ENCODE measurements at places on chromosomes 13 and 19.

- DNase-seq, result no peak
These were observed 370.2 kb downstream of the KCTD12 start for GRCh38 chr13:76516013-76516412.

- no peak for DNase-seq
These were observed 220.3 kb downstream of the KLF12 start for GRCh38 chr13:73913751-73914518.

DNA sequence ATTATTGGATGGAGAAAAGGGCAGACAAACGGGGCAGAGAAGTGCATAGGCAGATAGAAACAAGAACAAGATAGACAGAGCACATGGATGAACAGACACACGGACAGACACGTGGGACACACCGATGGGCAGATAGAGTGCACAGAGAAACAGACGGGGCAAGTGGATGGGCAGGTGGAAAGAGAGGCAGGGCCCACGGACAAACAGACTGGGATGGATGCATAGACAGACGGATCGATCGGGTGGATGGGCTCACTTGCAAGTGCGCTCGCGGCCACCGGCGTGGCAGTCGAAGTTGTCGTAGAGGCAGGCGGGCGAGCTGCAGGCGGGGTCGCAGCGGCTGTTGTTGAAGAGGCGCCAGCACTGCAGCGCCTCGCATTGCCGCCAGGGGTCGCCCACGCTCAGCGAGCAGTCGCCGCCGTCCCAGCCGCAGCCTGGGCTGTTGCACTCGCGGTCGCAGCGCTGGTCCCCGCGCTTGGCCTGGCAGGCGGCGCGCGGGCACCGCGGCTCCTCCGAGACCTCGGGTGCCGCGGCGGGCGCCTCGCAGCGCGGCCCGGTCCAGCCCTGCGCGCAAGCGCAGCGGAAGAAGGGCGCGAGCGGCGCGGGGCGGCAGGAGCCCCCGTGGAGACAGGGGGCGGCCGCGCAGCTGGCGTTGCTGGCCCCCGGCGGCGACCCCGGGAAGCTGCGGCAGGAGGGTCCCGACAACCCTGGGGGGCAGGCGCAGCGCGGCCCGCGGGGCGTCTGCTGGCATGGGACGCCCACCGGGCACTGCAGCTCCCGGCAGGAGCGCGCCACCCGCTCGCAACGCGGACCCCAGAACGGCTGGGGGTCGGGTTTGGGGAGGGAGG is 23.3 kb downstream of the NOTCH3 start:
- peak; percentile 78 for DNase-seq

- DNase-seq, result peak; percentile 20
These were observed 7.3 kb downstream of the PPP6R1 start for GRCh38 chr19:55251341-55252081.

DNA sequence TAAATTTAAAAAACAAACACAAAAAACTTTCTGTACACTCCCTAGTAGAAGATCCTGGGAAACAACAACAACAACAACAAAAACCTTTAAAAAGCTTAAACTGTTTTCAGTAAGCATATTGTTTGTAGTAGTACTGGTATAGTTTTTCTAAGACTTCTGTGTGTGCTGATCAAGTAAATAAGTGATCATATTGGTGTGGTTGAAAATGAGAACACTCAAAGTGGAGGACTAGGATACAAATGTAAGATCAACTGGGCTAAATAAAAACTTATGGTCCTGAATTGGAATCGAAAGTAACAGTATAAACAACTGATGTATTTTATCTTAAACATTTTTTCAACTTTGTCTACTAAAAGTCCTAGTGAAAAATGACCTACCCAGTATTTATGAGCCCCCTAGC is 135.5 kb downstream of the FOXO1 start:
- DNase-seq, result no peak

DNA sequence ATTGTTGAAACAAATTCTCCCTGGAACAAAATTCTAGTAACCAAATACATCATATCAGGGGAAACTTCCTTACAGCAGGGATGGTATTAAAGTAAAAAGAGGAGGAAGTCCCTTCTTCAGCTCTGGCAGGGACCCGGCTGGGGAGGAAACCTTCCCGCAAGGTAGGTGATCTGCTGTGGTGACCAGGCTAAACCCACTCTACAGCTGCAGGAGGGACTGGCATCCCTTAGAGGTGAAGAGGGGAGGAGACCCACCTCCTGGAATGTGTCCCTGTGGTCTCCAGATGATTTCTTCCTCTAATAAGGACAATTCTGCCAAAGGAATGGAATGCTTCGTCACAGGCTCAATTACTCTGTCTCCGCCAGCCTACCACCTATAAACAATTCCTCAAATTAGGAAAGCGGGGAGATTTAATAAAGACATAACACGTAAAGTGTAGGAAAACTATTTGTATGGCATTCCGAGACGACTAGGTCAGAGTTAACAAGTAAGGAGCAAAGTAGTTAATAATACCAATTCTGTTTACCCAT is 637 bp upstream of the PDS5B start:
- DNase-seq, result no peak

GRCh38 chr19:55702131-55702627 is 27.2 kb downstream of the EPN1 start:
- DNase-seq, result no peak

DNA sequence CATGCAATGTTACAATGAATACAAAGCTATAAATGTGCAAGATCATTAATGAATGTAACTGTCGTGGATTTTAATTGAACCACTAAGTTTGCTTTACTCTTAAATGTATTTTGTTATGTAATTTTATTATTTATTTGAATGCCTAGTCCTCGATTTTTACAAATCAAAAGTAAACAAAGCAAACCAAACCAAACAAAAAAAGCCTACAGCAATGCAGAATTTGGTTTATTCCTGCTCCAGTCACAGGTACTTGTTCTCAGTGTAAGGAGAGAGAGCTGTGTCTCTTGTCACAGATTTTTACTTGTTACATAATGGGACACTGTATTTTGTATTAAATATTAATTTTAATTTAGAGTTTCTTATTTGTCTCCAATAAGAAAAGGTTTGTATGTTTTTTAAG is 584.3 kb upstream of the SLITRK6 start:
- no peak for DNase-seq

- no peak for DNase-seq
These were observed 55.5 kb downstream of the MYH14 start for GRCh38 chr19:50258918-50259372.

GRCh38 chr19:58518256-58519086 is 1.1 kb downstream of the ZBTB45 start:
- no peak for DNase-seq

GRCh38 chr13:98293570-98294142 is 116.6 kb upstream of the RNF113B start:
- no peak for DNase-seq

DNA sequence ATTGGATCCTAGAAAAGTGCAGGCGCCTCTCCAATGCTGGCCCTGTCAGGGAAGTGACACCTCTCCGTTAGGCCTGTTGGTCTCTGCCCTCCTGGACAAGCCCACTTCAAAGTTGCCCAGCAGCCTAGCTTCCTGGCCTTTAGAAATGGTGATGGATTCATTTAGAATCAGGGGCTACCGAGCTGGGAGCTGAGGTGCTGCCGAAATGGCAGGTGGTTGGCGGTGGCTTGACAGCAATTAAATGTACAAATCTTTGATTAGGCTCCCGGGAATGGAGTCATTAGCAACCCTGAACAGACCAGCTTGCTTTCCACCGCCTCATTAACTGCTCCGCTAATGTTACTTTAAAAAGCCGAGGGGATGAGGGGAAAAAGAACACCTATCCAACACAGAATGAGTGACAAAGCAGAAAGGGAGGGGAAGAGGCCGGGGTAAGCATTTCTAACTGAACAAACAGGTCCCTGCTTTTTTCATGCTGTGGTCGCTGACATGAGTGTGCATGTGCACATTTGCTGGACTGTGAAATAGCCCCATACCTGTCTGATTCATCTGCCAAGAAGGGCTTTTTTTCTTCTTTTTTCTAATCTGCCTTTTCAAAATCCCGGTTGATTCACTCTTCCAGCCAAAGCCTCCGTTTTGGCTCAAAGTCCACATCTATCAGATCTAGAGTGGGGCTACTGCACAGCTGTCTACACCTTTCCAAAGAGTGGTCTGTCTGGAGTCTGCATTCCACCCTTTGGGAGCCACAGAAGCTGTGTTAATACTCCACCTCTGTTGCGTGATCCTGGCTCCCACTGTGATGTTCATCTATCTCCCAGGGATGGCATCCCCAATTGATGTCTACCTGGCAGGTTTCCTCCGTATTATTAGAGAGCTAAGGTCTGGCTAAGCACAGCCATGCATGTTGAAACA is 431.9 kb downstream of the COG6 start:
- DNase-seq, result no peak

GRCh38 chr13:40026174-40026585 is 370.7 kb downstream of the COG6 start:
- DNase-seq, result no peak

DNA sequence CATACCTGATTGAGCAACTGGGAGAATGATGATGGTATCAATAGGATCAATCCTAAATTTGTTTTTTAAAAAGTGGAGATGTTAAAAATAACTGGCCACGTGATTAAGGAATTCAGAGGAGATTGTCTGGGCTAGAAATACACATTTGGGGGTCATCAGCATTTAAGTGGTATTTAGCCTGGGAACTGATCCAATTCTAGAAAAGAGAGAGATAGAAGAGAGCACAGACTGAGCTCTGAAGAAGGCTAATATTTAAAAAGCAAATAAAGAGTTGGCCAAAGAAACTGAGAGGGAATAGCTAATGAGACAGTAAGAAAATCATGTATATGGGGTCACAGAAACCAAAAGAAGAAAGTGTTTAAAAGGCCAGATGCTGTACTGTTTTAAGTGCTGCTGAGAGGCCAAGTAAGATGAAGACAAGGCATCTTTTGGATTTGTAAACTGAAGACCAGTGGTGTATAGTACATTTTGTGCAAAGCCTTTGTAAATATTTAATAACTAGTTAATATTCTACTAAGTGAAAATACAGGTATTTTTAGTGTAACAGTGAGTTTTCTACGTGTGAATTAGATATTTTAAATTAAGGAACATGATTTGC is 40.2 kb downstream of the UBL3 start:
- no peak for DNase-seq

DNA sequence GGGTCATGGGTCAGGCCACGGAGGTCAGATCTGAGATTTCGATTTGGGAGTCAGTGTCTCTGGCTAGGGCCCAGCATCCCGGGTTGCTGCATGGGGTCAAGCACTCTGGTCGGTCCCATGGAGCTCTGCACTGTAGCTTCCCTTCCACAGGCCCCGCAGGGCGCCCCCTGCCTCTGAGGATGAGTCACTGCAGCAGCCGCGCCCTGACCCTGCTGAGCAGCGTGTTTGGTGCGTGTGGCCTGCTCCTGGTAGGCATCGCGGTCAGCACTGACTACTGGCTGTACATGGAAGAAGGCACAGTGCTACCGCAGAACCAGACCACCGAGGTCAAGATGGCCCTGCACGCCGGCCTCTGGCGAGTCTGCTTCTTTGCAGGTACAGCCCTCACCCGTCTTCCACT is 3.6 kb downstream of the CACNG7 start:
- no peak for DNase-seq

GRCh38 chr19:44808463-44809371 is at the start of gene BCAM:
BCAM (plus strand) TSS chr19:44809103; CDS start chr19:44809125, 22 bp downstream.
- peak; percentile 49 for DNase-seq

DNA sequence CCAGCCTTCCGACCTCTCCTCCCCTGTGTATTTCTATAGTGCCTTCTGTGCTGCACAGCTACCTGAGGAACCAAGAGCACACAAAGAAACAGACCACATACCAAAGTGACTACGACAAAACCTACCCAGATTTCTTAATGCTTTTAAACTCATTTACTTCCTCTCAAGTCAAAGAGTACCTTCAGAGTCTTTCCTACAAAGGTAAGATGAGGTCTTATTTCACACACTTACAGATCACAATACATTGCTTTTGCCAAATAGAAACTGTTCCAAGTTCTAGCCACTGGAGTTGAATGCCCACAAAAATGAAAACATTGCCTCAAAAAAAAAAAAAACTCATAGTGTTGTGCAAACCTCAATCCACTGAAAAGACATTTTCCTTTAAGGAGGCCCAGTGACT is 36.4 kb downstream of the TEX26 start:
- no peak for DNase-seq

Data from endothelial cell of umbilical vein (primary cell).